Stimulated activated CD8-positive, alpha-beta memory T cell treated with anti-CD3 and anti-CD28 coated beads, Interleukin-12 subunit alpha, Interleukin-12 subunit beta, amount 100 ng/mL, for 1 hour (primary cell): ENCODE measurements at places on chromosomes 12 and 14.
A peak's percentile ranks its signal among the peaks of the same experiment; 100 is the strongest.

DNA sequence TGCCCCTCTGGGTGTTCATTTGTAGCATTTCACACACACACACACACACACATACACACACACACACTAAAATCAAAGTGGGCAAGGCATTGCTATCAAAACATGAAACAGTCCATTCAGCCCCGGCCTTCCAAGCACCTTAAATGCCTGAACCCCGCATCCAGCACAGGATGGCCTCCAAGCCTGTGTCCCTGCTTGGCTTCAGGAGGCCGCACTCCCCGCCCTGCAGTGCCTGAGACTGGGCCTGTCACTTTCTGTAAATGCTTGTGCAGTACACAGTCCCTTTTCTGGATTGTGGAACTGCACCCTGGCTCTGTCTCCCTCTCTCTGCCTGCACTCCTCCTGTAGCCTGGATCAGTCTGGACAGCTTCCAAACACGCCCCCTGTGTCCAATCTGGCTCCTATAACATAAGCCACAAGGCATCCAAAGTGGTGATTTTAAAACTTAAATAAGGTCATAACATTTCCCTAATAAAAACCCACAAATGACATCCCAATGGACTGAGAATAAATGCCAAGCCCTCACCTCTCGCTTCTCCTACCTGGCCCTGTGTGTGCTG, 972.2 kb upstream of the TMEM132C start:
- DNase-seq: no peak

GRCh38 chr14:54682578-54682977, 115.7 kb downstream of the SAMD4A start:
- no peak for DNase-seq

DNA sequence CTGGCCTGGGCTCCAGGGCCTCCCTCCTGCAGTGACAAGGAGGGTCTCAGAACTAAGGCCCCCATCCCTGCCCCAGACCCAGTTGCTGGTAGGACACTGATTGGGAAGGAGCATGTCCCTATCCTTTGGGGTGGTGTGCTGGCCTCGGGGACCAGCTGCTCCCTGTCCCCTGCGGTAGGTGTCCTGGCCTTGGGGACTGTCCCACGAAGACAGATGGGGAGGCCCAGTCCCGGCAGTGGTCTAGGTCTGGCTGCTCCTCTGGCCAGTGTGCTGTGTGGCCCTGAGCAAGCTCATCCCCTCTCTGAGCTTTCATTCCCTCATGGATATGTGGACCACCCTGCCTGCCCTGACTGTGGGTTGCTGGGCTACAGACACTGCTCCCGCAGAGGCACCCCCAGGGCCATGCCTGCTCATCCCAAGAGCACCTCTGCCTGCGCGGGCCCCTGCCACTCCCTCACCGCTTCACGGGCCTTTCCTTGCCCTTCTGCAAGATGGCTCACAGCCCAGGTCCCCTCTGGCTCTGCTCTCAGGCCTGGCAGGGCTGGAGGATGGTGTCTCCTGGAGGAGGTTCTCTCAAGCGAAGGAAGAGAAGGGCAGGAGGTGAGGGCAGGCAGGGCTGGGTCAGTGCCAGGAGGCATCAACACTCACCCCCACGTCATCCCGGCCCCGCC, 12.5 kb downstream of the AHNAK2 start:
- no peak for DNase-seq

DNA sequence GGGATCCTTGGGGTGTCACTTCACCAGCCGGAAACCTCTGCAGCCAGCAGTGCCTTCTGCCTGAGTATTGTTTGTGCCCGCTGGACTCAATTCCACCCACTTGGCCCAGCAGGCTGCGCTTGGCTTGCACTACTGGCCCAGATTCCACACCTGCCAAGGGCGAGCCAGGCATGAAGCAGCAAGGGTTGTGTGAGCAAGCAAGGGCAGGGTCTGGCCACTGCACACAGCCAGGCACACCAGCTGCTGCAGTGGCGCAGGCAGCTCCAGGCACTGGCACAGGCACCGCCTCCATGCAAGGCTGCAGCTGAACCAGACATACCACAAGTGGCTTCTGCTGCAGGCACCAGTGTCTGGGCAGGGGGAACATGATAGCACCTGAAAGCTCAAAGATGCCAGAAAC, 99.5 kb downstream of the NUAK1 start:
- DNase-seq: no peak

DNA sequence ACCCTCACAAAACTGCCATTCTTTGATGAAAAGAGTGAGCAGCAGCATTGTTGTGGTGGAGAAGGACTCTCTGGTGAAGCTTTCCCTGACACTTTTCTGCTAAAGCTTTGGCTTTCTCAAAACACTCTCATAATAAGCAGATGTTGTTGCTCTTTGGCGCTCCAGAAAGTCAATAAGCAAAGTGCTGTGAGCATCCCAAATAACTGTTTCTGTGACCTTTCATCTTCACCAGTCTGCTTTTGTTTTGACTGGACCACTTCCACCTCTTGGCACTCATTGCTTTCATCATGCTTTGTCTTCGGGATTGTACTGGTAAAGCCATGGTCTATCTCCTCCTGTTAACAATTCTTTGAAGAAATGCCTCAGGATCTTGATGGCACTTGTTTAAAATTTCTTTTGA, 424.7 kb upstream of the TMPO start:
- no peak for DNase-seq

DNA sequence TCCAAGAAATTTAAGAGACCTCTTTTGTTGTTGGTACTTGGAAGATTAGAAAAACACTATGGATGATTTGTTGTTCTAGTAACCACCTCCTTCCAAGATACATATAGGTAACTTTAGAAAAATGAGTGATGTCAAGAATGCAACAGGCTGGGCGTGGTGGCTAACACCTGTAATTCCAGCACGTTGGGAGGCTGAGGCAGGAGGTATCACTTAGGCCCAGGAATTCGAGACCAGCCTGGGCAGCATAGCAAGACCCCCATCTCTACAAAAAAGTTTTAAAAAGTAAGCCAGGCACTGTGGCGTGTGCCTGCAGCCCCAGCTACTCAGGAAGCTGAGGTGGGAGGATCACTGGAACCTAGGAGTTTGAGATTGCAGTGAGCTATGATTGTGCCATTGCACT, 97.8 kb downstream of the PCNX1 start:
- DNase-seq: no peak

DNA sequence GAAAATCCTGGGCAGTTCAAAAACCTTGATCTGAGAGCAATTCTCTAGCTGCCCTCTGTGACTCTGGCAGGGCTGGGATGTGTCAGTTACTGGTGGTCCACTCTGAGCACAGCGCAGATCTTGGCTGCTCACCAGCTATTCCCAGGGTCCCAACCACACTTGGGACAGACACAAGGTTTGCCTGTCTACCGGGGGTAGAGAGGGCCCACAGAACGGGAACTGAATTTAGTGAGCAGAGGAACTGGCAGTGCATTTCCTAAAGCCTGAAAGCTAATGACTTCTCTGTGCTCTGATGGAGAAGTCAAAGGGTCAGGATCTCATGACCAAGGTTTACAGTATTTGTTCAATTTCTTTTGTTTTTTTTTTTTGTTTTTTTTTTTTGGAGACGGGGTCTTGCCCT, 2.6 kb downstream of the PDE6H start:
- DNase-seq: no peak

- no peak for DNase-seq
These were observed 469.2 kb downstream of the DIO2 start for GRCh38 chr14:79742142-79742541.

DNA sequence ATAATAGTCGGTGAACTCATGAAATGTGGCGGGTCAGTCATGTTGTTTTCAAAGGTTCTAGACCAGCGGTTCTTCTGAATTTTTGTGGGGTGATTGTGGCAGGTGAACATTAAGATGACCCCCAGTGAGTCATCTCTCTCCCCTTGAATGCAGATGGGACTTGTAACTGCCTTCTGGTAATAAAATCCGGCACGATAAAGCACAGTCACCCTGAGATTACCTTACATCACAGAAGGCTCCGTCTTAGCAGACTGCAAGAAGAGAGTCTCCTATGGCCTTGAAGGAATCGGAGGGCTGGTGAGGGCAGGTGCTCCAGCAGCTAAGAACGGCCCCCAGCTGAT, 189.6 kb downstream of the FOXN3 start:
- DNase-seq: no peak

GRCh38 chr14:106879241-106879640, 1352.9 kb downstream of the TMEM121 start:
- DNase-seq: no peak

DNA sequence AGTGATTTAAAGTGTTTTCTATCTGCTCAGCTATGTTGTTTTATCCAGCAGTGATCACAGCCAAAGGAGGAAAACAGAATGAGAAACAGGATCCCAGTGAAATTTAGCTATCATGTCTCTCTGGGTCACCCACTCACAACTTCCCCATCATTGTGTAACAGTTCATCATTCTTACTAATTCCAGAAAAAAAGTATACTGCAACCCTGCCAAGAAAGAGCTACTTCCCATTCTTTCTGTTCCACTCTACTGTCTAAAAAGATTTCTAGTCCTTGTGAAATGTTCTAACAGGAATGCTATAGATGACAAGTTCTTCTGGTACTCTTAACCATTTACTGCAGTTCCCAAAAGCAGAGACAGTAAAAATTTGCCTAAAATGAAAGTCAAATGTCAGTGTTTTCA, 39.2 kb upstream of the CD163 start:
- no peak for DNase-seq

DNA sequence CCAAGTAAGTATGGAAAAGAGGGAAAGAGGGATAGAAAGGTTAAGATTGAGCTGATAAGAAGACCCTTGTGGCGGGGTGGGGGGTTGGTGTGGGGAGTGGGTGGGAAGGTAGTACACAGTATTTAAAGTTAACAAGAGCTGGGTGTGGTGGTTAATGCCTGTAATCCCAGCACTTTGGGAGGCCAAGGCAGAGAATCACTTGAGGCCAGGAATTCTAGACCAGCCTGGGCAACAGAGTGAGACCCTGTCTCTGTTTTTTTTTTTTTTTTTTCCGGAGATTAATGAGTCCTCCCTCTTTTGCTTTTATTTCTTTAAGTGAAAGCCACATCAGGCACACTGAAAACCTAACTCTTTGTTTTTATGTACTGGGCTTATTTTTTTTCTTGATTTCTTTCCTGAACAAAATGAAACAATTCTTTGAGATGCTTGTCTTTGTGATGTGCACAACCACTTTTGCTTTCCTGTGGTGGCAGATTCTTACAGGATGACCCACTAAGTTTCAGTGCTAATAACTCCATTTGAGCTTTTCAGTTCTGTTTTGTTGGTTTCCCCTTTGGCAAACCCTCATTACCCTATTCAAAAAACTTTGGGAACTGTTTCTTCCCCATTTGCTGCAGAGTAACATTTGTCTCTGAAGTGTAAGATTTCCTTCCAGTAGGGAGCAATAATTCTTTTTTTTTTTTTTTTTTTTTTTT, 54.8 kb downstream of the WNK1 start:
- DNase-seq: no peak

GRCh38 chr14:91352728-91353692, 64.6 kb downstream of the CCDC88C start:
- DNase-seq: no peak

GRCh38 chr14:75440733-75441477, 13.1 kb downstream of the JDP2 start:
- no peak for DNase-seq

DNA sequence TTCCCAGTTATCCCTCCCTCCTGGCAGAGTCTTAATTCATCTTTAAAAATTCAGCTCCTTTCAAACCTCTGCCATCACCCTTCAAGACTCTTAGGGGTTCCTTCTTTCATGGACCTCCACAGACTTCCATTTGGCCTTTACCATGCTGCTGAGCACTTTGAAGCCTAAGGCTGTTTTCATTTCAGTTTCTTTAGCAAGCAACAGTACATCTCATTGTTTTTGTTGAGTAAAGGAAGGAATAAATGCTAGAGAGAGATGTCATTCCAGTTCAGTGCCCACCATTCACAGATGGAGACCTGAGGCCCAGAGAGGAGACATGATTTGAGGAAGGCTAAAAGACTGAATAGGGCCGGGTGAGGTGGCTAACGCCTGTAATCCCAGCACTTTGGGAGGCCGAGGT, 1.3 kb upstream of the GAS2L3 start:
- DNase-seq: no peak

DNA sequence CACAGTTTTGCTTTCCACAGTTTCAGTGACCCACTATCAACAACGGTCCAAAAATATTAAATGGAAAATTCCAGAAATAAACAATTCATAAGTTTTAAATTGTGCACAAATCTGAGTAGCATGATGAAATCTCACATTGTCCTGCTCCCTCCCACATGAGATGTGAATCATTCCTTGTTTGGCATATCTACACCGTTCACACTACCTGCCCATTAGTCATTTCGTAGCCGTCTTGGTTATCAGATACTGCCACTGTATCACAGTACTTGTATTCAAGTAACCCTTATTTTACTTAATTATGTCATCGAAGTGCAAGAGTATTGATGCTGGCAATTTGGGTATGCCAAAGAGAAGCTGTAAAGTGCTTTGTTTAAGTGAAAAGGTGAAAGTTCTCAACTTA, 145.3 kb downstream of the SLC5A8 start:
- DNase-seq: no peak

DNA sequence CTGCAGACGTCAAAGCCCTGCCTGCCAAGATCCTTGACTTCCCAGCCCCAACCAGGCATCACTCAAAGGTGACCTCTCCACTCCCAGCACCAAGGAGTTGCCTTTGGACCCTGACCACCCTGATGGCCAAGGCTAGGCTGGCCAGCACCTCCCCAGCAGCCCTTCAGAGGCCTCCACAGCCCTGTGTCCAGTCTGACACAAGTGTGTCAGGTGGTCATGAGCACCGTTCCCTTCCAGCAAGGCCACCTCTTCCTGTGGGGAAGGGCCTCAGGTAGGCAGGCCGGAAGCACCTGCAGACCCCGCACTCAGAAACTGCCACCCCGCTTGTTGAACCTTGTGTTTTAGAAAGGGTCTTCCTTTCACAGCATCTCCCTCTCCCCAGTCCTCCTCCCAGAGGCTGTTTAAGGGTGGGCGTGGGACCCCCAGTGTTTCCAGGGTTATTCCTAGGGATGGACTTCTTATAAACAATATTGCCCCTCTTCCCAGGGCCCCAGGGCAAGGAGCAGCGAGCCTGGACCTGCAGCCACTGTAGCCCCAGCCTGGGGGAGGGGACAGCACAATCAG, 13.2 kb upstream of the INF2 start:
- DNase-seq: no peak

GRCh38 chr12:11822081-11822834, 172.8 kb downstream of the ETV6 start:
- DNase-seq: peak; percentile 14

GRCh38 chr14:23296012-23296777, 6.5 kb downstream of the PPP1R3E start:
- no peak for DNase-seq

DNA sequence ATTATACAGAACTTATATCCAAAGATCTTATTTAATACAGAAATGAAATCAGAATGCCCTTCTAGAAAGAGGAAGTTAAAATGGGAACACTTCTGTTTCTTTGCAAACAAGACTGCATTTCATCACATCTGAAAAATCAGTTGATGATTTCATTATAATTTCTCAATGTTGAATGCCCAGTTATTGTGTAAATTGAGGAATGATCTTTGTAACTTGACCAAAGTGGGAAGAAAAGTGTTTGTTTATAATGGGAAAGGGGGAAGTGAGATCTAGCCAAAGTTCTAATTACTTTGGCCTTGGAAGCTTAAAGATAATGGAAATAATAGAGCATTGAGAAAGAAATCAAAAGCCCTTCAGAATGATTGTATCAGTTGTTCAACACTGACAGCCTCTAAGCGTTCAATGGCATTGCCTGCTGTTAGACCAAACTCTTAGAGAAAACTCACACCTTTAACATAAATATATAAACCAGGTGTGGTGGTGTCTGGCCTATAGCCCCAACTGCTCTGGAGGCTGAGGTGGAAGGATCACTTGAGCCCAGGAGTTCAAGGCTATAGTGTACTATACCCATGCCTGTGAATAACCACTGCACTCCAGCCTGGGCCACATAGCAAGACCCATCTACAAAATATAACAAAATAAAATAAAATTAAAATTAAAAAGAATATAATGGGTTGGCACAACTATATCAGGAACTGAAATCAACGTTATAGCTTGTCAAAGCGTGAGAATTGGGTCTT, 9.9 kb upstream of the LYZ start:
- no peak for DNase-seq
